ENCODE measurements at places on chromosomes 4 and X.
A peak's percentile ranks its signal among the peaks of the same experiment; 100 is the strongest.

DNA sequence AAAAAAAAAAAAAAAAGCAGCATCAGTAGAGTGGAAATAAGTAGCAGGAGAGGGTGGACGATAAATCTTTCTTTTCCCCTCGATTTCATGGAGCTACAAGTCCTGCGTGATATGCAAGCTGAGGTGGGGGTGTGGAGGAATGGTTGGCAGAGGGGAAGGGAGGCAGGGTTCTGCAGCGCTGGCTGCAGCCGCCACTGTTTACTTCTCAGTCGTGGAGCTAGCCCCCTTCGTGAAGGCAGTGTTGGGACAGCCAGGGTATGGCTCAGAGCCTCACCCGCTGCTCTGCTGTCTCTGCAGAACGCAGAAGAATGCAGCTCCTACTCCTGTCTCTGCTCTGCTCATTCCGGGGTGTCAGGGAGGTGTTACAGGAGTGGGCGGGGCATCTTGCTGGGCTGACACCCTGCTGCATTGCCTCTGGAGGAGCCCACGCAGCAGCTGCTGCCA is 140.6 kb downstream of the GPM6A start:
- no peaks in the 10 kb centered on the region for H3K36me3 ChIP-seq
- no peaks in the 10 kb centered on the region for H3K4me1 ChIP-seq
- H3K27me3 ChIP-seq = no peaks in the 10 kb centered on the region
- H3K4me3 ChIP-seq = no peak overlapping the region

DNA sequence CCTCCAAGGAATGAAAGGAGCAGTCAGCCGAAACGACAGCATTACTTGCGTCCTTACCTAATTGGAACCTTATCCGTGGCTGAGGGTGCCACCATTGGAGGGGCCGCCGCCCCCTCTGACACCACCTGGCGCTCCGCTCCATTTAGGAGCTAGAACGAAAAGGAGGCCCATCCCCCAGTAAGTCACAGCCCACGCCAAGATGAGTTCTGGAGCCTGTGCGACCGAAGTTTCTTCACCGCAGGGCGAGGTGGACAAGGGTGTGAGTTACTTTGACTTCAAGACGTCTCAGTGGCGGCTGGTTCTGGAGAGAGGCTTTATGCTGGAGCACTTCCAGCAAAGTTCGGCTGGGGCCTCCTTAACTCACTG is 729 bp upstream of the IRF2 start:
- H3K4me1 ChIP-seq = peaks cover 28% of the 10 kb centered on the region
- no peaks in the 10 kb centered on the region for H3K36me3 ChIP-seq
- peak overlapping the region; percentile 93 for H3K4me3 ChIP-seq
- peak; percentile 43 for DNase-seq
- no peaks in the 10 kb centered on the region for H3K27me3 ChIP-seq

- DNase-seq = no peak
- no peak overlapping the region for H3K4me3 ChIP-seq
- H3K27me3 ChIP-seq = no peaks in the 10 kb centered on the region
- H3K27ac ChIP-seq = no peak overlapping the region
Measured at GRCh38 chr4:97912156-97912555, 231.1 kb downstream of the STPG2 start.

DNA sequence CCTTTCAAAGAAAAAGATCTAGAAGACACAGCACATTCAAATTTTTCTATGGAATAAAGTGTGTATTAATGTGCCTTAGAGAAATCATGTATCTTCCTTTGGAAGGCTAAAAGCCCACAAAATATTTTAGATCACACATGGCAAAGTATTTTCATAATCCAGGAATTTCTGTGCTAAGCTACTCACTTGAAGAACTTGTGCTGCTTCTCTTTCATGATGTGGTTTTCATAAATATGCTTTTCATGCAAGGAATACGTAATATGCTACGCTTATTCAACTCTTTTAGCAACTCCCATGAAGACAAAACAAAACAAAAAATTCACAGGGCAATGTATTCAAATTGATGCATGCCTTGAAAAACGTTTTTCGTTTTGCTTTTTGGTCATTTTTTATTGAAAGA is 125.6 kb downstream of the ARHGAP24 start:
- no peaks in the 10 kb centered on the region for H3K27me3 ChIP-seq
- H3K27ac ChIP-seq = no peak overlapping the region
- no peak overlapping the region for H3K4me3 ChIP-seq
- H3K36me3 ChIP-seq = no peaks in the 10 kb centered on the region
- H3K4me1 ChIP-seq = no peaks in the 10 kb centered on the region

DNA sequence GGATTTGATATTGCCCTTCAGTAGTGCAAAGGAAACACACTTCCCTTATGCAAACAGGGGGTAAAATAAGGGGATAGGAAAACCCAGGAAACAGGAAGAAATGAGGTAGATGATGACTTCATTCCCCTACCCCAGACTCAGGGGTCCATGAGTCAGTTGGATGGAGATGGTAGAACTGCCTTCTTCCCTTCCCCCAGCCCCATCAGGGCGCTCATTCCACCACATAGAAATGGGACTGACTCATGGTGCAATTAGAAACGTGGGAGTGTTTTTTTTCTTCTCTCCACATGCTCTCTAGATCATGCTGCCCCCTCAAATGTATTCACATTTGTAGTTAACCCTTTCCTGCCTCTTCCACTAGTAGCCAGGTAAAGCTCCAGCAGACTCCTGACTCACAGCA is 23.1 kb upstream of the ARMCX2 start:
- no peak overlapping the region for H3K27ac ChIP-seq
- no peaks in the 10 kb centered on the region for H3K4me1 ChIP-seq
- H3K27me3 ChIP-seq = no peaks in the 10 kb centered on the region
- no peaks in the 10 kb centered on the region for H3K36me3 ChIP-seq
- H3K4me3 ChIP-seq = no peak overlapping the region

DNA sequence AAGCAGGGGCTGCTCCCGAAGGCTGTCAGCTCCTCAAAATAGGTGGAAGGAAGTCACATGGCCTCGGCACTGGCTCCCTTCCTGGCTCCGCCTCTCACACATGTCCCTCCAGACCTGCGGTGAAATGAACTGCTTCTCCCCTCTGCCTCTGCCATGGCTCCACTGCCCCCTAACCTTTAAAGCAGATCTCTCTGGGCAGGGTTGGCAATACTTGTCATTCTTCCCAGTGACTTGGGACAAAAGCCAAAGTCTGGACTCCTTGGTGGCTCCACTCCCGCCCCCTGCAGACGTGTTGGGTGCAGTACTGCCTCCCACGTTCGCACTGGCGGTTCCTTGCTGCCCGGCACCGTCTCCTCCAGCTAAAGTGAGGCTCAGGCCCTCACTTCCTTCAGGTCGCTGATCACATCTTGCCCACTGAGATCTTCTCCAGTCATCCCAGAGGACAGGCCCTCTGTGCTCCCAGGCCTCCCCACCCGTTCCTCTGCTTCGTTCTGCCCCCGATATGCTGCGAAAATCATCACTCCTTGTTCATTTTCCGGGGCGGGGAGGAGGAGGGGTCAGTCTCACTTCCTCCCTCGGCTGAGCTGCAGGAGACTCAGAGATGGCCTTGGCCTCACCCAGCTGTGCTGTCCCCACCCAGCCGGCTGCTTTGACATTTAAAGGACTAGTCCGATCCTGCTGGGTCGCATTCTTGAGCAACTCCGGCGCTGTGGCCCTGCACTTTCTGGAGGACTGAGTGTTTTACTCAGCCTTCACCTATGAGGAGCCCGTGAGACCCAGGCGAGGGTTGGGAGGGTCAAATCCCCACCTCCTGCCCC is 97.4 kb downstream of the PHKA2 start:
- H3K36me3 ChIP-seq = no peaks in the 10 kb centered on the region
- no peaks in the 10 kb centered on the region for H3K27me3 ChIP-seq
- peak overlapping the region; percentile 57 for H3K27ac ChIP-seq

GRCh38 chr4:70816894-70817293 is 22.8 kb downstream of the GRSF1 start:
- no peaks in the 10 kb centered on the region for H3K4me1 ChIP-seq
- no peak for DNase-seq
- H3K4me3 ChIP-seq = no peak overlapping the region
- H3K27me3 ChIP-seq = no peaks in the 10 kb centered on the region
- peaks cover 18% of the 10 kb centered on the region for H3K36me3 ChIP-seq
- H3K27ac ChIP-seq = no peak overlapping the region

- H3K4me1 ChIP-seq = no peaks in the 10 kb centered on the region
- H3K36me3 ChIP-seq = no peaks in the 10 kb centered on the region
- DNase-seq = no peak
- no peaks in the 10 kb centered on the region for H3K27me3 ChIP-seq
Measured at GRCh38 chr4:174709526-174709925, 119.5 kb downstream of the GLRA3 start.

DNA sequence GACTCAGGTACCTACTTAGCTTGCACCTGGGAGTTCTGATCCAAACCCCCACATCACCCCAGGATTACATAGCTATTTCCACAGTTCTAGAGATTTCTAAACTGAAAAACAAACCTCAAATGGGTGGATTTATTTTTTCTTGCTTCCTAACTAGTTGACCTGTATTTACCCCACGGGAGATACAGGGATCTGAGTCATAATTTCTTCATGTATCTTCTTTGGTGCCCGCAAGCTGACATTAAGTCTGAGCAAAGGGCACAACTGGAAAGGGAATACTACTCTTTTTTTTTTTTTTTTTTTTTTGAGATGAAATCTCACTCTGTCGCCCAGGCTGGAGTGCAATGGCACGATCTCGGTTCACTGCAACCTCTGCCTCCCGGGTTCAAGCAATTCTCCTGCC is 10.0 kb upstream of the ELOVL6 start:
- no peaks in the 10 kb centered on the region for H3K36me3 ChIP-seq
- no peak for DNase-seq

DNA sequence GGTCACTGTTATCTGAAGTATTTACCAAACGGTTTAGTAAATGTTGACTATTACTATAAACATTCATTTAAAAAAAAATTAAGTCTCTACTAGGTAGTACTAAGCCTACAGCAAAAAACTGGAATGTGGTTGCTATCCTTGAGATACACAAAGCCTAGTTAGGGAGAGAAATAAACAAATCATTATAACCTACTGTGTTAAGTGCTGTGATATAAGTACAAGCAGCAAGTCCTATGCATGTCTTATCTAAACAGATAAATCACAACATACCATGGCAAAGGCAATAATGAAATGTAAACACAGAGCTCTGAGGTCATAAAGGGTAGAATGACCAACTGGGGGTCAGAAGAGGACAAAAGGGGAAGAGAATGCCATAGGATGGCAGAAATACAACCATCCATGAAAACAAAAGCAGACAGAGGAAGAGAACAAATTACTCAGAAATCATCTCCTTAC is 92.2 kb downstream of the RNF150 start:
- H3K27ac ChIP-seq = no peak overlapping the region
- H3K4me3 ChIP-seq = no peak overlapping the region
- DNase-seq = no peak
- H3K4me1 ChIP-seq = no peaks in the 10 kb centered on the region
- no peaks in the 10 kb centered on the region for H3K36me3 ChIP-seq
- no peaks in the 10 kb centered on the region for H3K27me3 ChIP-seq

DNA sequence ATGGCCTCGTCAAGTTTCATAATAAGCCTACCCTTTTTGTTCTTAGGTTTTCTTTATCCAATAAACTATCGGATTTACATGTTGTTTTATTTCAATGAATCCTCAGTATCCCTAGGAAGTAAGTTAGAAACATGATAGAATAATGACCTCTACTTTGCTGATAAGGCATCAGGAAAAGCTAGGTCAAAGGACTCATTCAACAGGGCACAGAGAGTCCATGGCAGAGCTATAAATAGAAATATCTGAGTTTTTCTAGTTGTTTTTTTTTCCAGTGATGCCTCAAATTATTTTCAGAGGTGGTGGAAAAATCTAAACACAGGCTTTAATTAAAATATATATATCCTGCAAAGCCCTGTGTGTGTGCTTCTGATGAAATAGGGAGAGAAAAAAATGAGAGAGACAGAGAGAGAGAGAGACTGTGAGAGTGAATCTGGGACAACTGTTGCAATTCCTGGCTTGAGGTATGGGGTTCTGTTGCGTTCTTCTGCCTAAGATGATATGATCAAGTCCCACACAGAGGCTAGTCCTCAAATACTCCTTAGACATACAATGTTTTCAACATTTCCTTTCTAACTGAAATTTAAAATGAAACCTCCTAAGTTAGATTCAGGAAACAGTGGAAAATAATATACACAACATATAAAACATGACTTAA is 139.9 kb downstream of the HDX start:
- no peaks in the 10 kb centered on the region for H3K4me1 ChIP-seq
- H3K27ac ChIP-seq = no peak overlapping the region
- no peaks in the 10 kb centered on the region for H3K27me3 ChIP-seq
- DNase-seq = no peak

- no peak for DNase-seq
- no peaks in the 10 kb centered on the region for H3K36me3 ChIP-seq
- H3K27me3 ChIP-seq = no peaks in the 10 kb centered on the region
- H3K27ac ChIP-seq = no peak overlapping the region
- H3K4me3 ChIP-seq = no peak overlapping the region
Measured at GRCh38 chr4:74997948-74998729, 65.2 kb downstream of the PARM1 start.

Data from effector memory CD4-positive, alpha-beta T cell (primary cell).